Stimulated activated CD8-positive, alpha-beta memory T cell treated with anti-CD3 and anti-CD28 coated beads, Interleukin-15, amount 100 ng/mL, for 24 hours (primary cell): ENCODE measurements at places on chromosomes 13 and 19.
A peak's percentile ranks its signal among the peaks of the same experiment; 100 is the strongest.

GRCh38 chr13:76339649-76340048 lies 546.6 kb downstream of the KCTD12 start:
- DNase-seq = no peak

GRCh38 chr19:40508739-40509260 lies 42.0 kb downstream of the SPTBN4 start:
- DNase-seq = no peak

- DNase-seq = no peak
Measured at GRCh38 chr13:54574791-54575190, 1546.2 kb downstream of the OLFM4 start.

DNA sequence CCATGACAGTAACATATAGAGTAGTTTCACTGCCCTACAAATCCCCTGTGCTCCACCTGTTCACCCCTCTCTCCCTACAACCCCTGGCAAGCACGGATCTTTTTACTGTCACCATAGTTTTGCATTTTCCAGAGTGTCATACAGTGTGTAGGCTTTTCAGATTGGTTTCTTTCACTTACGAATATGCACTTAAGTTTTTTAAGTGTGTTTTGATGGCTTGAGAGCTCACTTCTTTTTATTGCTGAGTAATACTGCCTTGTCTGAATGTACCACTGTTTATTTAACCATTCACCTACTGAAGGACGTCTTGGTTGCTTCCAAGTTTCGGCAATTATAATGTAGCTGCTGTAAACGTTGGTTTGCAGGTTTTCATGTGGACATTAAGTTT lies 175.1 kb downstream of the ITGBL1 start:
- DNase-seq = no peak

DNA sequence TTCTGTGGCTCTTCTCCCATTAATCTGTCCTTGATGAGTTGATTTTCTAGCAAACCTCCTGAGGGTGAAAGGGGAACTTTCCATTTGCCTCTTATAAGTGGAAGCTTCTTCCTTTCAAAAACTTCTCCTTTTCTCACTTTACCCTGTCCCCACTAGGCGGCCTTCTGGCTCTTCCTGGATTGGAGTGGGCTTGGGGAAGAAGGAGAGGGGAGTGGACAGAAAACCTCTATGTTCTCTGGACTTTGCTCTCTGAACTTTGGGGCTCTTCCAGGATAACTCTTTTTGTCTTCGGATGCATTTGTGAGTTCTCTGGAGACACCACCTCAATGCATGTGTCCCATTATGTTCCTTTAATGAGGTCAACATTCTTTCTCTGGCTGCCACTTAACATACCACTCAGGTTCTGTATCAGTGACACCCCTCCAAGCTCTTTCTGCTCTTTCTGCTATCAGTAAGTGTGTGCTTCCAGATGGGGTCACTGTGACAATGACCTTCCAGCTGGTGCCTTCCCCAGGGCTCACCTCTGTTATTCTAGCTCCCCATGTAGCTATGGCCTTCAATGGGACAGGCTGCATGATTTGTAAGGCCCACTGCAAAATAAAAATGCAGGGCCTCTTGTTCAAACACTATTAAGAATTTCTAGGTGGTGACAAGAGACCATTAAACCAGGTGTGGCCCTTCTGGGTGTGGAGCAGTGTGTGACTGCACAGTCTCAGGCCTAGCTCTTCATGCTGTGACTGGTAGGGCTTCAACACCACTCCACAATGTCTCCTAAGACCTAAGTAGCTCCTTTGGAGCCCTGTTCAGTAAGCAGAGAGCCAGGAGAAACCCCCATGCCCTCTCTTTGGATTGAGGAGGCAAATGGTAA lies 389.2 kb downstream of the EFNB2 start:
- DNase-seq = no peak

DNA sequence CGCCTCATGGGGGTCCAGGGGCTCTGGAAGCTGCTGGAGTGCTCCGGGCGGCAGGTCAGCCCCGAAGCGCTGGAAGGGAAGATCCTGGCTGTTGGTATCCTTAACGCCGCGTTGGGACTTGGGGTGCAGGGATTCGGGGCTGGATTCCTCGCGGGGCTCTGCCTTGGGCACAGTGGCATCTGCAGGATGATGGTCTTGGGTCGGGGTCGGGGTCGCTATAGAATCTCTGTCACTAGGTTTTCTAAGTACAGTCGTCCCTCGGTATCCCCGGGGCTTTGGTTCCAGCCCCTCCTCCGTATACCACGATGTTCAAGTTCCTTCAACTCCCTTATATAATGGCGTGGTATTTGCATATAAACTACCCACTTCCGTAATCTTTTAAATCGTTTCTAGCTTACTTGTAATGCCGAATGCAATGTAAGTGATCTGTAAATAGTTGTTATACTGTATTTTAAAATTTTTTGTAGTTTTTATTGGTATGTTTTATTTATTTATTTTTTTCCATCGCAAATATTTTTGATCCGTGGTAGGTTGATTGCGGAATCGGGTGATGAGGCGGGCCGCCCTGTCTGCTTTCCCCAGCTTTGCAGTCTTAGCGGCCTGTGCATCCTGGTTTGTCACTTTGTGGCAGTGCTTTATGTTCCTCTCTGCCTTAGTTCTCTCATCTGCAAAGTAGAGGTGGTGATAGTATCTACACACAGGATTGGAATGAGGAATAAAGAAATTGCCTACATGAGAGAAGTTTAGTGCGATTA lies 606 bp downstream of the ERCC5 start:
- DNase-seq = peak; percentile 21

GRCh38 chr13:93778548-93778947 lies 551.9 kb downstream of the GPC6 start:
- no peak for DNase-seq

GRCh38 chr13:77502104-77502720 lies 33.3 kb upstream of the SCEL start:
- DNase-seq = no peak

DNA sequence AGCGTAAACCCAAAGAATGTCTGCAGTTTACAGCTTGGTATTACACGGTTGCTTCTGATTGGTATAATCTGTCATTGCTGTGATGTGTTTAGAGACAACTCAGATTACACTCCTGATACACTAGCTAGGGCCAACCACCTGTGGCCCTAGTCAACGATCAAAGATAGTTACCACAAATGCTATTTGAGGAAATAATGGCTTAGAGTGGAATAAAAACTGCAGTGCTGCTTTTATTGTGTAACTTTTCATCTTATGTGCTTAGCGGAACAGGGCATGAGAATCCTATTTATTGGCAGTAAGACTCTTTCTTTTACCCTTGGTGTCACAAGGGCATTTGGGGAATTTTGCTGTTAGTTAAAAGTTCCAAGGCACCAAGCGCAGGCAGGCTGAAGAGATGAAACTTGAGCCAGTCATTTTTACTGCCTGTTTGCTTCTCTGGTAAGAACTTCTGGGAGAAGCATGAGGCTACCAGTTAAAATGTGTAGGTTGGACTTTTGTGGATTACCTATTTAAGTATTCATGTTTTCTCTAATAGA lies 363.3 kb downstream of the KCNRG start:
- no peak for DNase-seq

DNA sequence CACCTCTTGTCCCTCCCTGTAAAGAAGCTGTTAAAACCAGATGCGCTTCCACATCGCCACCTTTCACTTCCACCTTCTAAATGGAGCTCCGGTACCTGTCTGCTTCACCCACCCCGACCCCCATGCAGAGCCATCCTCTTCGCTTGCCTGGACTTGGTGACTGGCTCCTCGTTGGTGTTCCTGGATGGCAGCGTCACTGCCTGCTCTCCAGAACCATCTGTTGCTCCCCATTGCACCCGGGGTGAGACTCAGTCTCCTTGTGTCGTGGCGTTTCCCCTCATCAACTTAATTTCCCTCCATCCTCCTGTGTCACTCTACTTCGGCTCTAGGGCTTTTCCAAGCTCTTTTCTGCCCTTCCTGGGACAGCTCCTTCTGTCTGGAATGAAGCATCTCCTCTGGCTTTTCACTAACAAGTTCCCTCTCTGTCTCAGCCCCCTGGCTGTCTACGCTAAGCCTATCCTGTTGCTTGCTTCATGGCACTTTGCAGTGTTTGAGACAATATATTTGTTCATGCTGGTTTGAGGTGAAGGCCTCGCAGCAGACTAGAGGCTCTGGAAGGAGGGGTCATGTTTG lies 10.3 kb downstream of the CEBPG start:
- DNase-seq = no peak

- no peak for DNase-seq
Measured at GRCh38 chr13:46173656-46174055, 8.3 kb downstream of the LCP1 start.

DNA sequence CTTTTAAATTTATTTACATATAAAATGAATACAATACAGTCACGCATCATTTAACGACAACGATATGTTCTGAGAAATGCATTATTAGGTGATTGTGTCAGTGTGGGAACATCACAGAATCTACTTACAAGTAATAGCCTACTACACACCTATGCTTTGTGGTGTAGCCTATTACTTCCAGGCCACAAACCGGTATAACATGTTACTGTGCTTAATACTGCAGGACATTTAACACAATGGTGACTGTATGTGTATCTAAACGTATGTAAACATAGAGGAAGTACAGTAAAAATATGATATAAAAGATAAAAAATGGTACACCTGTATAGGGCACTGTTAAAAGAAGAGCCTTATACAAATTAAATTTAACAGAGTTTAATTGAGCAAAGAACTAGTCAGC lies 62.4 kb upstream of the KLHL1 start:
- DNase-seq = no peak

GRCh38 chr13:41670873-41671443 lies 213.6 kb downstream of the RGCC start:
- no peak for DNase-seq

GRCh38 chr19:16033721-16034120 lies 42.6 kb upstream of the TPM4 start:
- DNase-seq = no peak

DNA sequence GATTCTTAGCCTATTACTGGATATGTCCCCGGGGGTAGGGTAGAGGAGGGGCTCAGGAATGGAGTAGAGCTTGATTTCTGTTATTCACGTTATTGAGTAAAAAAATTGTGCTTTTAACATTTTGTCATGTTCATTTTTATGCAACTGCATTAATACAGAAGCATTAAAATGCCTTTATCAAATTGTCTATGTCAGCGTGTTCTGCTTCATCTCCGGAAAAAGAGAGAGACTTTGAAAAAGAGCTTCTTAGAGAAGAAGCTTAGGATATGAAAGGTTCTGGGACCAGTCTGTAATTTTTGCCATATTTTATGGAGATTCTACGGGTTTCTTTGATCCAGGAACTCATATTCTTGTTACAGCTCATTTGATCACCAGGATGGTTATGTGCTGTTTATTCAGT lies 82.0 kb downstream of the SLC10A2 start:
- DNase-seq = no peak

GRCh38 chr13:33541962-33542308 lies 256.4 kb upstream of the STARD13 start:
- DNase-seq = no peak

DNA sequence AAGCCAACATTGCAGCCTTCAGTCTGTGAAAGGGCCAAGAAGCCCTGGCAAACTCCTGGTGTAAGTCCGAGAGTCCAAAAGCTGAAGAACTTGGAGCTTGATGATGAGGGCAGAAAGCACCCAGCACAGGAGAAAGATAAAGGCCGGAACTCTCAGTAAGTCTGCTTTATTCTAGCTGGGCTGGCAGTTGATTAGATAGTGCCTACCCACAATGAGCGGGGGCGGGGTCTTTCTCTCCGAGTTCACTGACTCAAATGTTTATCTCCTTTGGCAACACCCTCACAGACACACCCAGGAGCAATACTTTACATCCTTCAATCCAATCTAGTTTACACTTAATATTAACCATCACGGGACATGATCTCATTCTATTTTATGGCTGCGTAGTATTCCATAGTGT lies 1317.1 kb downstream of the SLITRK1 start:
- DNase-seq = no peak

DNA sequence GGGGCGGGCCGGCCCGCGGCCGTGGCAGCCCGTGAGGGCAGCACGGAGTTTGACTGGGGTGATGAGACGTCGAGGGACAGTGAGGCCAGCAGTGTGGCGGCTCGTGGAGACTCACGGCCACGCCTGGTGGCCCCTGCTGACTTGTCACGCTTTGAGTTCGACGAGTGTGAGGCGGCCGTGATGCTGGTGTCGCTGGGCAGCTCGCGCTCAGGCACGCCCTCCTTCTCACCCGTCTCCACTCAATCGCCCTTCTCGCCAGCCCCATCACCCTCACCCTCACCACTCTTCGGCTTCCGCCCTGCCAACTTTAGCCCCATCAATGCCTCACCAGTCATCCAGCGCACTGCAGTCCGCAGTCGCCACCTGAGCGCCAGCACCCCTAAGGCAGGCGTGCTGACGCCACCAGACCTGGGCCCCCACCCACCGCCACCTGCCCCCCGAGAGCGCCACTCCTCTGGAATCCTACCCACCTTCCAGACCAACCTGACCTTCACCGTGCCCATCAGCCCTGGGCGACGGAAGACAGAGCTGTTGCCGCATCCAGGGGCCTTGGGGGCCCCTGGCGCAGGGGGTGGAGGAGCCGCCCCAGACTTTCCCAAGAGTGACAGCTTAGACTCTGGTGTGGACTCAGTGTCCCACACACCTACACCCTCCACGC lies 4.5 kb downstream of the CIC start:
- no peak for DNase-seq

DNA sequence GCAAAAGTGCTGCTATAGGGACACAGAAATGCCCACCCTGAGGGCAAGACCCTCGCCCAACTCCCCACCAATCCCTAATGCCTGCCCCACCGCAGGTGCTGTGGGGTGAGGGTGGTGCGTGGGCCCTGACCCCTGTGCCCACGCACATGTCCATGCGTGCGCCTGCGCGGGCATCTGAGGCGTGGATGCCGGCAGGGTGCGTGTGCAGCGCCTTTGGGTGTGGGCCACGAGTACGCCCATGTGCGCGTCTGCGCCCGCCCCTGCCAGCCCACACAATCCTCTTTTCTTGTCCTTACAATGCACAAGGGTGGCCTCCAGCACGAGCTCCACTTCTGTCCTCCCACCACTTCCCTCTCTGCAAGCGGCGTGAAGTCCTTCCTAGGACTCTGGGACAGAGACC lies 14.3 kb downstream of the FUT6 start:
- DNase-seq = no peak

- no peak for DNase-seq
Measured at GRCh38 chr13:111946214-111946613, 120.7 kb upstream of the SOX1 start.

DNA sequence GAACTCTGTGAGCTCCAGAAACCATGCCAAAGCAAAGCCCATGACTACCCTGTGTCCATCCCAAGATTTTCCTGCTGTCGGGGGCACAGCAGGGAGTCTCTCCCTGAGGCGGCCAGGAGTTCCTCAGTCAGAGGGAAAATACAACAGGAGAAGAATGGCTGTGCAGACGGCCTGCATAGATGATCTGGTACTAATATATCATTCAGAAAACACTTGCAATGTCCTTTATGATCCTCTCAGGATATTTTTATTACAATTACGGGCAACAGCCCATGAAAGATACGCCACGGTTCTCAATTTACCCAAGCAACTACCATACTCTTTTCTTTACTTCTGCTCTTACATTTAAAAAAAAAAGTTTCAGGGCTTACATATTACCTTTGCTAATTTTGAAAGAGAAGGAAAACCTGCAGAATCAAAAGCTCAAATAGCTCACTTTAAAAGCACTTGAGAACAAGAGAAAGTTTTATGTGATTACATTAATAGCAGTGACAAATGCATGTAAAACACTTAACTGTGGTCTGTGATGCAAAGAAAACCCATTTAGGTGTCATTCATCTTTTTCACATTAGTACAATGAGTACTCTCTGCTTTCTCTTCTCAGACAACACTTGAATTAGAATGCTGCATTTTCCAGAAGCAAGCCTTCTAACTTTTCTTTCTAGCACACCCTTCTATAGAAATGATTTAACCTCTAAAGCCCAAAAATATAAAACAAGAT lies 460.8 kb downstream of the KLF5 start:
- no peak for DNase-seq
